Stimulated activated CD8-positive, alpha-beta memory T cell treated with anti-CD3 and anti-CD28 coated beads, Interleukin-4, amount 100 ng/mL, for 48 hours (primary cell): ENCODE measurements at places on chromosomes 6 and 20.
A peak's percentile ranks its signal among the peaks of the same experiment; 100 is the strongest.

- DNase-seq, result no peak
Observed at GRCh38 chr20:17641520-17641964, 40.5 kb downstream of the RRBP1 start.

DNA sequence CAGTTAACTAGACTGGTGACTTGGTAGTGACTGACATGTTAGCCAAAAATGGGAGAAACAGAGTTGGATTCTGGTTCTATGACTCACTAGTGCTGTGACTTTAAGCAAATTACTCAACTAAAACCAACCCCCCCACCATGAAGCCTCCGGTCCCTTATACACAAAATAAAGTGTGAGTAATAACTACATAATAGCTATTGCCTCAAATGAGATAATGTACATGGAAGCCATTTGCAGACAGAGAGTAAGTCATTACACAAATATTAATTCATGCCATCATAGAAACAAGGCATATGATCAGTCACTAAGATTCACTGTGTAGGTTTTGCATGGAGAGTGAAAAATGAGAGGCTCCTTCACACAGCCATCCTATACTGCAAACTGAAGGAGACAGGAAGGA, 111.9 kb downstream of the HIVEP2 start:
- no peak for DNase-seq

GRCh38 chr6:169982461-169983386, 231.3 kb downstream of the ERMARD start:
- DNase-seq, result no peak

GRCh38 chr6:163935158-163935762, 520.7 kb downstream of the QKI start:
- DNase-seq, result no peak

- DNase-seq, result no peak
Observed at GRCh38 chr20:51799401-51799860, 2.9 kb downstream of the SALL4 start.

DNA sequence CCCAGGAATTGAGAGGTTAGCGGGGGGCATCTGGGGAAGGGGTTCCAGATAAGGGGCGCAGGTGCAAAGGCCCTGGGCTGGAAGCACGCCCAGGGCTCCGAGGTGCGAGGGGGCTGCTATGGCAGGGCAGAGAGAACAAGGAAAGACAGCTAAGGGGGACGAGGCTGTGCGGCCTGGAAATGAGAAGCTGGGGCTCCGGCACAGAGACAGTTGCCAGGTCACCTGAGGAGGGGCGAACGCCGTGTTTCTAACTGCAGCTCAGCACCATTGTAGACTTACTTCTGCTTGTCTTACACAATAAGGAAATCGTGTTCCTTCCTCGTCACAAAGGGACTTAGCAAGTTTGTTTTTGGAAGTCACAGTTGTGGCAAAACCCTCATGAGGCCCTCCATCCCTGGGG, 68.9 kb upstream of the TBXT start:
- DNase-seq, result no peak

- DNase-seq, result no peak
Observed at GRCh38 chr6:15255481-15255880, 9.6 kb downstream of the JARID2 start.

DNA sequence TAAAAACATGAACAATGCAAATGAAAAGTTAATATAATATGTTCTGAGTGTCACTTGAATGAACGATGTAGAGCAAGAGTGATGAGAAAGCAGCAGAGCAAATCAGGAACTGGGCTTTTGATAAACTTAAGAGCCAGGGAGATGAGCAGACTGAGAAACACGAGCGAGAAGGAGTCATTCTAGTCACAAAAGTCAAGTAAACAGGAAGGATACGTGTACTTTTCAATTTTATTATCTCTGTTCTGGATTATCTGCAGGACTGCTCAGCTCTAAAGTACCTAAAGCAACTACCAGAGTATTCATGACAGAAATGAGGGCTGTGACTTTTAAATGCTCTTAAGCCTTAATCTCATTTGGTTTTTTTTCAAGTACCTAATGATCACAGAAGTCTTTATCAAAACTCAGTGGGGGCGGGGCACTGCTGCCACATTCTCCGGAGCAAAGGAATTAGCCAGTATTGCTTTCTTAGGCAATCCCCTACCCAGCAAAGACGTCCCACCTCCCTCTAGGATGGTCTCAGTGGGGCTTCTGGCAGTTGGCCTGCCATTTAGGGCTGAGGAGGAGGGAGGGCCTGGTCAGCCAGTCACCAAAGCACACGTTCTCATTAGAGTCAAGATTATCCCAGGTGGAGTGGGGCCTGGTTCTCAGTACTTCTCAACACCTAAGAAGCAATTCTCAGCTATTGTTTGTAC, 8.6 kb downstream of the MAN1A1 start:
- DNase-seq, result no peak

GRCh38 chr6:118667988-118668387, 16.6 kb upstream of the CEP85L start:
- no peak for DNase-seq

- DNase-seq, result no peak
Observed at GRCh38 chr6:170473301-170473717, 79.8 kb downstream of the PSMB1 start.

DNA sequence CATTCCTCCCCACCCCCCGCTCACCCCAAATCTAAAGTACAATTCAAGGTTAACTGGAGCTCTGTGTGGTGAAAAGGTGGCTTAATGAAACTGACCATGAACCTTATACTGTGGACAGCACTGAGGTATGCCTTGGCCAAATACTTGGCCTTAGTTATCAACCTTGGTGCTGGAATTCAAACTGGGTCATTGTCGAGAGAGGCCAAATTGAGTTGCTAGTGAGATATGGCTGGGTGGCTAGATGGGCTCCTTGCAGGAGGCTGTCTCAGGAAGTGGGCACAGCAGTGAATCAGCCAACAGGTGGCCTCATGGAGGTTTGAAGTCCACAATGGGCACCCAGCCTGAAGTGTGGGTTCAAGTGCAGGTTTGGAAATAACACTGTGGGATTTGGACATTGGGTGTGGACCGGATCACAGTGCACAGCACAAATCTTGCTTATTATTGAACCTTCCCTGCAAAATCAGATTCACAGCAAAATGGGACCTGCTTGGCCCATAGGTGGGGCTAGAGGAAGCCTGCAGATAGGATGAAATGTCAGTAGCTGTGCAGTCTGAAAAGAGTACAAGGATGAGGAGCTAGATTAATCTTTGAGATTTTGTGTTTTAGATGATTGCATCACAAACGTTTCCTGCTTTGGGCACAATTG, 5.6 kb upstream of the BTBD3 start:
- no peak for DNase-seq

DNA sequence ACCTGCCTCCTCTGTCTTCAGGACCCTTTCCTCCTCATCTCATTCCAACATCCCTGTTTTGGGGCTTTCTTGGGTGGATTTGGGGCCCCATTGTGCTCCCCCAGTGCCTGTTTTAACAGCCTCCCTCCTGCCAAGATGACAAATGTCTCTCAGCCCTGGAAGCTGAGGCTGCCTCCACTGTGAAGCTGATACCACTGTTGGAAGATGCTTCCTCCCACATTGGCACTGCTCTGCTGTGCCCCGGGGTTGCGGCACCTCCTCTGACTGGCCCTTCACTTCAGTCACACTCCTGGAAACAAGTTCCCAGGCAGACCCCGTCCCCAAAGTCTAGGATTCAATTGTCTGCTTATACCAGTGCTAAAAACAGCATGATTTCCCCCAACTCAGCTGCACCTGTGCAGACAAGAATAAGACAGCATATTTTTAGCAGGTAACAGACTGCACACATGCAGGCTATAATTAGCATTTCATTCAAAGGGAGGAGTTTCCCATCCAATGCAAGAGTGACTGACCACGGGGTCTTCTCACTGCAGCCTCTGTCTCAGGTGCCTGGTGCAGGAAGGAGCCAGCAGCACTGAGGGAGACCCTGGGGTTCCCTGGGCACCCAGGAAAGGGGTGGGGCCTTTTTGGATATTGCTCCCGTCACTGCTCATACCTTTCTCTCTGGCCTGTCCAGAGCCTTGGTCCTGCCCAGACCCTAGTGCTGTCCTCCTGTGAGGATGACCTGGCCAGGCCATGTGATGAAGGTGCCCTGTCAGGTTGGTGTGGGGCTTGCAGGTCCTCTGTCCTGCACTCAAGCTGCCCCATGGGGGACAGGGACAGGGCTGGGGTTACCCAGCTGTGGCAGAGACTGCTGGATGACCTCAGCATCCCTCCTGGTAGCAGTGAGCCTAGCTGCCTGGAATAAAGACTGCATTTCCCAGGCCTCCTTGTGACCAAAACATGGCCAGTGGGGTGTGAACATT, 31.5 kb upstream of the SULF2 start:
- no peak for DNase-seq

DNA sequence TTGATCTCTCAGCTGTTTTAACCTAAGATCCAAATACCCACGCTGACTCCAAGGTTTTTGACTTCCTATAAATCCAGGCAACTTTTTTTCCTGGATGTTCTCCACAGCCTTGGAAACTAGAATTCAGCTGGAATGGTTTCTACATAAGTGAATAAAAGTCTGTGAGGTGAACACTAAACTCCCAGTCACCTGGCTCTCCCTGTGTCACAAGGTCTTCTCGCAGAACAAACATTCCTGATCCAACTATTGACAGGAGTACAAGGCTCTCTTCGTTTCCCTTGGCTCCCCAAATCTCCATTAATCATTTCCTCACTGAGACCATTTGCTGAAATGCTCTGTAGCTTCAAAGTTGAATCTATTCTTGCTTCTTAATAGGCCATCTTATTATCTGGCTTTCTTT, 265.7 kb downstream of the ADGRG6 start:
- no peak for DNase-seq

DNA sequence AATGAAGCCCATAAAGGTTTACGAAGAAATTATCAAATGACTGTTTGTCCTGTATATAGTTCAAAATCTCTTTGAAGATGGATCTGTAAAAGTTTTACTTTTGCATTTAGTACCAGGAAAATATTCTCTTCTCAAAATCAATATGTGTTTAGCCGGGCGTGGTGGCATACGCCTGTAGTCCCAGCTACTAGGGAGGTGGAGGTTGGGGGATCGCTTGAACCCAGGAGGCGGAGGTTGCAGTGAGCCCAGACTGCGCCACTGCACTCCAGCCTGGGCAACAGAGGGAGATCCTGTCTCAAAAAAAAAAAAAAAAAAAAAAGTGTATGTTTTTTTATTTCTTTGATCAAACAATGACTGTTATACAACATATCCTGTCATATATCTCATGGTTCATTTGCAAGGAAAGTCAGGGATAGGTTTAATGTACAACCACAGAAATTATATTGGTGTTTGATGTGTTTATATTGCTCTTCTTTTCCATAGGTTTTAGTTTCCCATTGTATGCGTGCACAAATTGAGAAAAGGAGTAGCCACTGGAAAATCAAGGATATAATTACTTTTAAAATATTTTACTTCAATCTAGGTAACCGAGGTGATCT, 40.1 kb downstream of the SOX4 start:
- no peak for DNase-seq

GRCh38 chr6:108166664-108167448, 1.0 kb downstream of the NR2E1 start:
- peak; percentile 28 for DNase-seq

GRCh38 chr6:48016020-48016755, 94.8 kb downstream of the PTCHD4 start:
- no peak for DNase-seq

DNA sequence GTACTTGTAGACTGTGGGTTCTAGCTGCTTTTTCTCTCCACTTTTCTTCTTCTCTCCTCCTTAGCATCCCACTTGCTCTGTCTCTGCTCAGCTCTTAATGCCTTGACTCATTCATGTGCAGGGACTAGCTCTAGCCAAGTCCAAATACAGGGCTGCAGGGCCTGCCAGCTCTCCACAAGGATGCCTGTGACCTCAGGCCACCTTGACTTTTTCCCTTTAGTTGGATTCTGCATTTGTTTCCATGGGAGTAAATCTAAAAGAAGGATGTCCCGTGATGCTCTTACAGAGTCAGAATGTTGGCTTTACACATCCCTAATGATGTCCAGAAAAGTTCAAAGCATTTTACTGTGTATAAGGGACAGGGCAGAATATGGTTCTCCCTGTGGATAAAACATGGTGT, 101.8 kb upstream of the PREP start:
- DNase-seq, result no peak

DNA sequence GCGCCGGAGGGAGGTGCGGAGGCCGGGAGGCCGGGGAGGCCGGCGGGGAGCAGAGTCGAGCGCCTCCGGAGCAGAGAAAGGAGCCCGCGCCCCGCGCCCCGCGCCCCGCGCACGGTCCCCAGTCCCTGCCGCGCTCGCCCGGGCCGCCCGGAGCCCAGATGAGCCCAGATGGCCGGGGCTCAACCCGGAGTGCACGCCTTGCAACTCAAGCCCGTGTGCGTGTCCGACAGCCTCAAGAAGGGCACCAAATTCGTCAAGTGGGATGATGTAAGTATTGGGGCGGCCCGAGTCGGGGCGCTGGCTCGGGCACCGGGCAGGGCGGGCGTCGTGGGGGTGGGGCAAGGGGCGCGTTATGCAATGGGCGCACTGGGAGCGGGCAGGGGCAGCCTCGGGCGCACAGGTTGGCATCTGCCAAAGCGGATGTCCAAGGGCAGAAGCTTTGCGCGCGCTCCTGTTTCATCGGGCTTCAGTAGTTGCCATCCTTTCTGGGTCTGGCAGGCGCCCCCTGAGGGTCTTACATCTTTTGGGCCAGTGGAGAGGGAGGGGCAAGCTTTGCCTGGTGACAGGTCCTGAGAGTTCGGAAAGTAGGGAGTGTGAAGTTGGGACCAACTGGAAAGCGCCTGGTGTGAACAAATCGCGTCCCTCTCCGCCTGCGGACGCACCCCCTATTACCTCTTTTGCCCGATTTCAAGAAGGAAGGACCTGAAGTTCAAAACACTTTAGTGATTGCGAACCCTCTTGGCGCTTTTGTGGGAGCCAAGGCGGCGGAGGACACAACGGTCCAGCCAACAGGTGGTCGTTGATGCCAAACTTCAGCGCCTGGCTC, 631 bp downstream of the PLCB1 start:
- peak; percentile 29 for DNase-seq

DNA sequence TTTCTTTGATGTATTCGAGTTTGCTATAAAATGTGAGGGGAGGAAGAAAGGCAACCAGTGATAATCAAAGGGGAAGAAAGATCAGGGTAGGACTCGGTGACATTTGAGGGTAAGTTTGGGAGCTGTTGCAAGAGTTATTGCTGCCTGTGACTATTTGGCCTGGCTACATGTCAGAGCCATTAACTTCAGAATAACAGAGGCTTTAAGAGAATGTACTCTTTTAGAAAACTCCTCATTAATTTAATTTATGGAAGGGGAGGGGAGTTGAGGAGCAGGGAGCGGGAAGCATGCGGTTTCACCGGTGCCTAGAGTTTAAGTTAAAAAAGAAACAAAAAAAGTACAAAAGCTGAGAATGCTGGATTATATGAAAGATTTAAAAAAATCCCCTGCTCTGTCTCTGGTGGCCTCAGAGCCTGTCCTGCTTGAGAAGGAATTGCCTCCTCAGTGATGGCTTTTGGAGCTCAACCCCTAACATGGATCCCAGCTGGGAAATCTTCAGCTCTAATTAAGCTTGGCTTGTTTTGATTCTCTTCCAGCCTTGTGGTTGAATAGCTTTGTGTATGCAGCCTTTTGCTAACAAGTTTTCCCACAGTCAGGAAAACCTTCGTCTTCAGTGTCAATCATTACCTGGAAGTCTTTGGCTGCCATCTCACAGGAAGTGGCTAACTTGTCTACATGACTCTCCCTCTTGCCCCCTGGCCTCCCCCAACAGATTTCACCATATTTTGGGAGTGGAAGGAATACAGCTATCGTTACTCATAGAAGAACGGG, 238.2 kb downstream of the SOX4 start:
- no peak for DNase-seq
